ENCODE measurements at places on chromosomes 11 and 22. TPM values are rescaled to one million over a fixed set of nuclear protein-coding genes. Genes with fewer than 3 reads are reported as not detected.

CD3D gene
- not detected for total RNA-seq

KRTAP5-2 gene
- total RNA-seq: not detected

MMP8 gene
- not detected for total RNA-seq

PDGFB gene
- total RNA-seq: 4.3 TPM

MMP3 gene
- 0.28 TPM for total RNA-seq

HEPHL1 gene
- not detected for total RNA-seq

SRSF8 gene
- 20.1 TPM for total RNA-seq

SCN2B gene
- not detected for total RNA-seq

MPPED1 gene
- not detected for total RNA-seq

SEC14L6 gene
- not detected for total RNA-seq

TBRG1 gene
- total RNA-seq: 18.3 TPM

LRP4 gene
- total RNA-seq: 8.7 TPM

BATF2 gene
- total RNA-seq: 0.64 TPM

TRIM49C gene
- total RNA-seq: not detected

BACE1 gene
- total RNA-seq: 11.4 TPM

ARL2 gene
- total RNA-seq: 157 TPM

EMID1 gene
- total RNA-seq: 0.23 TPM

LDHA gene
- 2,911 TPM for total RNA-seq

SIAE gene
- 15.5 TPM for total RNA-seq

UBE4A gene
- total RNA-seq: 9.9 TPM

E2F8 gene
- 6.0 TPM for total RNA-seq

ISX gene
- total RNA-seq: not detected

TAGLN gene
- total RNA-seq: 139 TPM

SAA4 gene
- not detected for total RNA-seq

MYO18B gene
- total RNA-seq: 0.07 TPM

LAYN gene
- total RNA-seq: 4.9 TPM

CDPF1 gene
- total RNA-seq: 8.4 TPM

LDHAL6A gene
- total RNA-seq: not detected

ADAMTS8 gene
- total RNA-seq: 0.26 TPM

OR52A1 gene
- not detected for total RNA-seq

All from A549 treated with GW870086 at 1 μM for 4 hours (cell line).